Omental fat pad (tissue), 4 donors: ENCODE measurements at places on chromosomes 6 and 20.

DNA sequence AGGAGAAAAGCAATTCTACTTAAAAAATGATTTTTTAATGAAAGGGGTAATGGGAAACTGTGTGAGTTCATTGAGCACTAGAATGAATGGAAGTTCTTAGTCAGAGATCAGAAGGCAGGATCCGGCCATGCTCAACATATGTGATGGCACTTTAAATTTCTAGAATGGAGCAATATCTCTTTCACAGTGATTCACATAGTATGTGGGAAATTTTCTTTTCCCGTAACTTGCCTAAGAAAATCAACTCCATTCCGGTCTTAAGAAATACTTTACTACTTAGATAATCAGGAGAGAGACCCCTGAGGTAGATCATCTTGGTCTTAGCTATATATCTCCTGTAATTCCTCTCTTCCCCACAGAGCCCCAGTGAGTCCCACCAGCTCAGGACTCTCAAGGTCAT, 131.8 kb downstream of the SCML4 start:
- DNase-seq: no peak

DNA sequence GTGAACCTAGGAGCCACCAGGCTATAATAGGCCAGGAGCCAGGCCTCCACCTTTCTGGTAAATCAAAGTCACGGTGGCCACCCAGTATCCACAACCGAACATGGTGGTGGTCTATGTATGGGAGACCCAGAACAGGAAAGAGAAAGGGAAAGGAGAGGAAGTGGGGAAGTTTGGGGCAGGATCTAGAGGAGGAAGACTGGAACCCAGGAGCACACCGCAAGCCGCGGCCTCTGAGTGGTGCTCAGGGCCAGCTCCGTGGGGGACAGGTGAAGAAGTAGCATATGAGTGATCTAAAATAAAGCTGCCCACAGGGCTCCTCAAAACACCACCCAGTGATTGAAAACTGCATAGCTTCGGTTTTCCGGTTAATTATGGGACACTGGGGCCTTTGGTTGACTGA, 214.8 kb downstream of the ZDHHC14 start:
- no peak for DNase-seq

DNA sequence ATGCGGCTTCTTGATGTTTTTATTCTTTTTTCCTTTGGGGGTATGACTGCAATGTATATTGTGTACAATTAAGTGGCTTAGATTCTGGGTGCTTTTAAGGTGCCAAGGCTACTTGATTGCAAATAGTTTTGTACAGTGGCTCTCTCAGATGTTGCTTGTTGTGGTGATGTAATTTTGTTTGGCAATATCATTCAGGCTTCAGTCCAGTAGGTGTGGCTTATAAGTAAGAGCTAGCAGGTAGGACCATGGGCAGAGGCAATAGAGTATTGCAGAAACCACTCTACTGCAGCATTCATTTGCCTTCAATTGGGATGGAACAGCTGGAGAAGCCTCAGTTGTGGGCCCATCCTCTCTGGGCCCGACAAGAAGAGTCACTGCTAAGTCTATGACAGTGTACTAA, 407.9 kb upstream of the MAN1A1 start:
- DNase-seq: no peak

GRCh38 chr6:126388104-126388598, 48.2 kb downstream of the CENPW start:
- no peak for DNase-seq

DNA sequence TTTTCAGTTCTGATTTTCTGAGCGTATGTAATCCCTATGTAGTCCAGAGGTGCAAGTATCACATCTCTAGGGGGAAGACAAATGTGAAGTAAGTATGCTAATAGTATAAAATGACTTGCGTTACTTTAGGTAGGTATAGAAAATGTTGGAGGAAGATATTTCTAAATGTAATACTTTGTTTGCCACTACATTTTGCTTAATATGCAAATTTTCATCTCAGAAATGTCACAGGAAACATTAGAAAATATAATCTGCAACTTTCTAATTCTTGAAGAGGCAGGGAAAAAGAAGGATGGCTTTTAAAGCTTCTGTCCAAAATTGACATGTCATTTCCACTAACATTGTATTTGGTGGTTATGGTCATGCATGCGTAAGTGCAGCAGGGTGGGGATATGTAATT, 85.6 kb downstream of the CD2AP start:
- no peak for DNase-seq

- DNase-seq: no peak
Observed at GRCh38 chr6:91713911-91714310, 1127.0 kb upstream of the MAP3K7 start.

DNA sequence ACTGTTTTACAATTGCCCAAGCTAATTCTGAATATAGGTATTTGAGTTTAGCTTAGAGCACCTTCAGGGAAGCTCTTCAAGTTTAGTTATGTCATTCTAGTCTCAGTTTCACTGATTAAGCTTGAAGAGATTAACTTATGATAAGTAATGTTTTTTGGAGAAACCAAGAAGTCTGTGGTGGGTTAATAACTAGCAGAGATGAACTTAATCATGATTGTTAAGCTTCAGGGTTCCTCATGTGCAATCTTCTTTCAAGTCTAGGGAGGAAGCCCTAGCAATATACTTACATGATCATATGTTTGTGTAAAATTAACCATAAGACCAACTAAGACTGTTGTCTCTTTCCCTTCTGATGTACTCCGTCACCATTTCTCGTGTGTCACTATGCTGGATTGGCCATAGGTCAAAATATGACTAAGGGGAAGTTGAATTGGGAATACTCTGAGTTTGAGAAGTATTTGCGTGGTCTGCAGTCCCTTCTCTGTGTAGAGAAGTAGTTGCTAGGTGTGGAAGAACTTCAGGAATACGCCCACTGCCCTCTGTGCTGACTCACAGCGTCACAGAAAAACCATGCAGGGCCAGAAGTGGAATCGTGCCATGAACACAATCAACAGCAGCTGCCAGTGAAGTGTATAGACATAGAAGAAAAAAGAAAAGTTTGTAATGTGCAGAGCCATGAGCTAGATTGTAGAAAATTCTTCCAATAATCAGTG, 88.3 kb downstream of the SH3BGRL2 start:
- DNase-seq: no peak

DNA sequence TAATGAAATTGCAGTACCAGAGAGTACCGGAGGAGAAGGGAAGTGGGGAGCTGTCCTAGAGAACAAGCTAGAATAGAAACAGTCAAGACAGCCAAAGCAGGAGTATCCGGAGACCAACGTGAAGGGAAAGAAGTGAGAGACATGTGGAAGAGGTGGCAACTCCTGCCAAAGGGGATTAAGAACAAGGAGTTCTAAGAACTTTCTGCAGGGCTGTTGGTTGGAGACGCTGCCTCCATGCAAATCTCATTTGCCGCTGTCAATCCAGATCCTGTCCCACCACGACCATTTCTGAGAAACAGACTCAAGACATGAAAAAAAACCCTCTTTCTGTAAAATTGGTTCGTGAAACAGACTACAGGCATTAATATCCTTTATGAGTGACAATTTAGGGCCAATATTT, 595.7 kb downstream of the PTPRT start:
- DNase-seq: no peak

DNA sequence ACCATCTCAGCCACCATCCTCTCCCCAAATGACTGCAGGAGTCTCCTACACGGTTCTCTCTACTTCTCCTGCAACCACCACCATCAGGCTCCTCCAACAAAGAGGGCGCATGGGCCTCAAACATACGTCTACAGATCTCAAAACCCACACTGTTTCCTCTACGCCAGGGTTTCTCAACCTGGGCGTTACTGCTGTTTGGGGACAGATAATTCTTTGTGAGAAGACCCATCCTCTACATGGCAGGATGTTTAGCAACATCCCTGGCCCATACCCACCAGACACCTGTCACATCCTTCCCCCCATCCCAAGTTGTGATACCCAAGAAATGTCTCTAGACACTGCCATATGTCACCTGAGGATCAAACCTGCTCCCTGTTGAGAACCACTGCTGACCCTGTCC, 45.0 kb downstream of the ELMO2 start:
- DNase-seq: no peak
